ENCODE measurements at places on chromosomes 11 and 22.

GRCh38 chr11:134592391-134592990 is 180.4 kb upstream of the B3GAT1 start:
- DNase-seq = peak; percentile 76

GRCh38 chr11:68989936-68990606 is 9.3 kb upstream of the MRGPRD start:
- no peak for DNase-seq

DNA sequence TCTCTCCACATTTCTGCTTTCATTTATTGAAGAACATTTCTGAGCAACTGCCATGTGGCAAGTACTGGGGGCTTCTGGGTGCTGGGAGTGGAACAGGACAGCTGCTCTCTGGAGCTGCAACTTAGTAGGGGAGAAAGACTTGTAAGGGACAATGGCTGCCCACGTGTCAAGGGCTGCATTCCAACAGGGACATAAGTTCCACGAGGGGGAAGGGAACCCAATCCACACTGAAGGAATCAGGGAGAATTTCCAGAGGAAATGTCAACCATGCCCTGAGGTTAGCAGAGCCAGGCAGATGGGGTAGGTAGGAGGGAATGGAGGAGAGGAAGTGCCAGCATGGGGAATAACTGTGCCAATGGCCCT is 1.7 kb downstream of the MAPK8IP2 start:
- DNase-seq = no peak

DNA sequence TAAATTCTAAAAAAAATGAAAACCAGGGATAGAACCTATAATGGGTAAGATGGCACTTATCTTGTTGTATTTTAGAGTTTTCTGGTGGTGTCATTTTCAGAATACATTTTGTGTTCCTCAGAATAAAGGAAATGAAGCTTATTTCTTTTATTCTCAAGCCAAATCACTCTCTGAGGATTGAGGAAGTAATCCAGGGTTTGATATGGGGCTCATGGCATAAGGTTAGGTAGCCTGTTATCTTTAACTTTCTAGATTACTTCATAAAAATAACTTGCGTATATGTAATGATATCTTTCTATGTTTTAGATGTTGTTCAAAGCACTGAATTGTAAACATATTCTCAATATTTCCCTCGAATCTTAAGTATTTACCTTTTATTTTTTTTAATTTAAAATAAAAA is 33.5 kb downstream of the PDE3B start:
- DNase-seq = no peak

DNA sequence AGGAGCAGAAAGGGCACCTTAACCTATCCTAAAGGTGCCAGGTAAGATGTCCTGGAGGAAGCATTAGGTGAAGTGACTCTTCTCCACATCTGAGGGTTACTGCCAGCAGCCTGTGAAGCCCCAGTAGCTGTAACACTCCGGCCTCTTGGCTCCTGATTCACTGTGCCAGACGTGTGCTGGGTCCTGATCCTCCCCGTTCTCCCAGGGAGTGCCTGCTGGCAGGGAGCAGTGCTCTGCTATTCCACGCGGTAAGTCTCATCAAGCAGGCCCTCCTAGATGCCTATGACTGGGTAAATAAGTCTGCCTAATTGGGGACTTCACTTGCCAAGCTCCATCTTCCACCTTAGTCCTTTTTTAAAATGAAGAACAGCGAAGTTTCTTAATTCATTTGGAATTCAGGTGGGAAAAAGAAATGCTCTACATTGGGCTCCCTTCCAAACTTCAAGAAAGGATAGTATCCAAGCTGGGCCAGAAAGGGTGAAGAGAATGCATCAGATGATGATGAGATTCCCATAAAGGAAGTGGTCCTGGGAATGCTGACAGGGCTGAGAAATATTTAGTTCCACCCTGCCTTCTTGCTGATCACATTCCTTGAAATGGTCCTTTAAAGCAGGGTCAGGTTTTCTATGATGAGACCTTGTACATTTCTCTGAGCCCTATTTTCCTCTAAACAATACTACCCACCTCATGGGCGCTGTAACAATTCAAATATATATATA is 188.0 kb downstream of the MAML2 start:
- no peak for DNase-seq

DNA sequence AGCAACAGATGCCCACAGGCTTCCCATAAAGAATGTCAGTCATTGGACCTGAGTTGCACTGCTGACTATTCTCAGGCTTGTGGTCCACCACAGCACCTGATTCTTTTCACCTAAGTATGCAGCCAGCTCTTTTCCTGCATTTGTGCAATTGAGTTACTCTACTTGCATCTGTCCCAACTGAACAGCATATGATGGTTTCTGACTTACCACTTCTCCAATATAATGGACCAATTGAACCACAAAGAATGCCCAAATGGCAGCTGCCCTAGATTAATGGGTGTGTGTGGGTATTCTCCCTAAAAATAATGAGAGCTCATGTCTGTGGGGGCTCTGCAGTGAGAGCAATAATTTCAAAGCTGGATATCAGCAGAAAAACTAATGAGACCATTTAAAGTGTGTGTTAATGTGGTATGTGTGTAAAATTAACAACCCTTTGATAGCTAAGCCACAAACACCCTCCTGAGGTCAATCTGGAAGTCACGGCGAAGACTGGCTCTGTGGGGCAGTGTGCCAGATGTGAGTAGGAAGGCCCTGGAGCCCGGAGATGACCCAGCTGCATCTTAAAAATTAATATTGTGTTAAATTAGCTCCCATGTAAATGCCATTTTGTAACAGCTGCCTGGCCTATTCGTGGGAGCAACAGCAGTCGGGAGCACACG is 43.8 kb downstream of the SC5D start:
- DNase-seq = no peak

GRCh38 chr11:12110201-12110713 is at the start of gene MICAL2:
Gene MICAL2, plus strand, starts transcription at chr11:12110590. Its CDS starts 51,566 bp downstream, at chr11:12162156.
- DNase-seq = peak; percentile 87

DNA sequence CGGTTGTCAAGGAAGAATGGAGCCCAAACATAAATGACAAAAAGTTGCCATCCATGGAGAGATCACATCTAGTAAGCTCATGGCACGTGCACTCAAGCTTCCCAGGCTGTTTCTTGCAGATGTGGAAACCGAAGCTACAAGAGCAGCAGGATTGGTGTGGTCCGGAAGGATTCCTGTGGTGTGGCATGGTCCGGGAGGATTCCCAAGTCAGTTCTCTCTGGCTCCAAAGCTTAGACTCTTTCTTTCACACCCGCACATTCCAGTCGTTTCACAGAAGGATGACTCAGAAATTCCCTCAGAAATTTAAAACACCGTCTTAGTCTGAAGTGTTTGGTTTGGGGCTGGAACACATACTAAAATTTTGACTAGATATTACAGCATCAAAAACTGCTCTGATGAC is 78.0 kb upstream of the DRD2 start:
- no peak for DNase-seq

GRCh38 chr22:38755155-38755910 is 465 bp downstream of the SUN2 start:
- DNase-seq = peak; percentile 73

GRCh38 chr11:69630017-69630416 is 10.9 kb upstream of the CCND1 start:
- no peak for DNase-seq

GRCh38 chr11:130151196-130151595 is 8.4 kb upstream of the ST14 start:
- DNase-seq = no peak

DNA sequence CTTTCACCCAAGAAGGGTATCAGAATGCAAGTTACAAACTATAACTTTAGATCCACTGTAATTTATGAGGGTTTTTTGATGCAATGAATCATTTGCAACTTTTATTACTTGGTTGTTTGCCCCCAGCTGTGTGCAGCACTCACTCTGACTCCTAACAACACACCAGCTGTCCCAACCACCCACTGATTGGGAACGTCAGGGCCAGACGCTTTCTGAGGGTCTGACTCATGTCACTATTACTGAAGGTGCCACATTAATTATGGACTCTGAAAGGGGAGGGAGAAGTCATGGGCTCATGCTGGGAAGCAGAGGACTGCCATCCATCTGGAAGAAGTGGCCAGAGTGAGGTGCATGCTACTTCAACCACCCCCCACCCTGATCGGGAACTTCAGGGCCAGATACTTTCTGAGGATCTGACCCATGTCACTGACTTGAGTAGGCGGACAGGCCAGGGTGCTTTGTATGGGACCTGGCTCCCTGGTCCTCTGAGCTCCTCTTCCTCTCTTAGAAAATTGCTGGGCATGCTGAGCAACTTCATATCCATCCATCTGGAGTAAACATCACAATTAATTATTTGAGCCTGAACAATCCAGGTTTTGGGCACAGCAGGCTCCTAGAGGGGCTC is 44.9 kb upstream of the DRD2 start:
- no peak for DNase-seq

DNA sequence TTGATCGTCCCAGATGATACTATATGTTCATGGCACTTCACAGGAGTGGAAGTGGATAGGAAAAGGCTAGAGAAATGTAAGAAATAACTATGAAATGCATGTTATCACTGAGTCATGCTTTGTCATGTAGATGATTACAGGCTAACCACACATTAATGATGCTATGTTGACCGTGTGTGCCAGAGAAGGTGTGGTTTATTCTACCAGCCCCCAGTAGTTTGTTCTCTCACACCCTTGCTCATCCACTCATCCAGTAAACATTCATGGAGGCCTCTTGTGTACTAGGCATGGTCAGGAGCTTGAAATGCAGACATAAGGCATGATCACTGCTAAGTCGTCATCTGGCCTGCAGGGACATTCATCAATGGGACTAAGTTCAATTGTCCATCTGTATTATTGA is 153.0 kb upstream of the PITPNB start:
- no peak for DNase-seq

DNA sequence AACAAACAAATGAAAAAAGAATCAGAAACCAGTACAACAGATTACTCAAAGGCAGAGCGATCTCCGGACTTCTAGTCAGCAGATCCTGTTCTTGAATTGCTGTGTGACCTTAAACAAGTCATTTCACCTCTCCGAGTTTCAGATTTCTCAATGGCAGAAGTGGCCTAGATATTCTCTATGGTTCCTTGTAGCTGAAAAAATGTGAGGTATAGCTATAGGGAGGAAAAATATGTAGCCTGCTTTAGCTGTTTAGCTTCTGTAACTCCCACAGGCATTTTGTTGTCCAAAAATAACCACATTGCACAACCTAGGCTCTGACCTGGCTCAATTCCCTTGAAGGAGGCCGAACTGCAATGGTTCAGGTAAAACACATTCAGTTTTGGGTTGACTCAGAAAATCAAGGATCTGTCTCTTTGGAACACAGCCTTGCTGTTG is 100.7 kb downstream of the DBX1 start:
- DNase-seq = no peak

GRCh38 chr11:60858731-60859464 is 3.1 kb upstream of the PTGDR2 start:
- DNase-seq = no peak

- no peak for DNase-seq
Measured at GRCh38 chr11:13997881-13998280, 35.4 kb downstream of the SPON1 start.
